ENCODE measurements at places on chromosomes 5 and 9.

- no peak for DNase-seq
Measured at GRCh38 chr5:158840193-158840592, 259.5 kb downstream of the EBF1 start.

- DNase-seq, result no peak
Measured at GRCh38 chr9:96149533-96150280, 152.3 kb downstream of the HSD17B3 start.

- peak; percentile 53 for DNase-seq
Measured at GRCh38 chr9:4315582-4316215, 15.8 kb upstream of the GLIS3 start.

- DNase-seq, result no peak
Measured at GRCh38 chr9:99073985-99074901, 30.7 kb upstream of the TGFBR1 start.

GRCh38 chr5:175444060-175444904 lies at the start of gene DRD1:
DRD1 (minus strand) TSS chr5:175444182; CDS start chr5:175443099, 1,083 bp downstream.
- DNase-seq, result no peak

GRCh38 chr5:6003040-6003825 lies 375.1 kb downstream of the MED10 start:
- DNase-seq, result no peak

GRCh38 chr5:23528677-23529076 lies 21.3 kb downstream of the PRDM9 start:
- no peak for DNase-seq

- DNase-seq, result no peak
Measured at GRCh38 chr5:150372639-150373038, 15.1 kb downstream of the TCOF1 start.

DNA sequence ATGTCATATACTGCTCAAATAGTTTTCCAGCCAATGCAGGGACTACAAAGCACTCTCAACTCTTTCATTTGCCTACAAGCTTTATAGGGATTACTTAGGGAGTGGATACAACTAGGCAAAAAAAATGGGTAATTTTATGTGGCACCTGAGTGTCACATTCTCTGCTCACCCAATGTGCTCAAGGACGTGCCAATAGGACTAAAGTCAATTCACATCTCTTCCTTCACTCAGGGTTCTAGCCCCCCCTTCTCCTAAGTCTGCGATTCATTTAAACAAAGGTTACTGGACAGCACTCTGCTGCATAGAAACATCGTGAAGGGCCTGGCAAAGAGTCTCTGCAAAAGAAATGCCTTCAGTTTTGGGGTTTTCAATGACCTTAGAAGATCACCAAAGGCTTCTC lies 142.3 kb downstream of the TSSK1B start:
- DNase-seq, result no peak

GRCh38 chr5:179765400-179765799 lies 28.4 kb upstream of the LTC4S start:
- DNase-seq, result no peak

DNA sequence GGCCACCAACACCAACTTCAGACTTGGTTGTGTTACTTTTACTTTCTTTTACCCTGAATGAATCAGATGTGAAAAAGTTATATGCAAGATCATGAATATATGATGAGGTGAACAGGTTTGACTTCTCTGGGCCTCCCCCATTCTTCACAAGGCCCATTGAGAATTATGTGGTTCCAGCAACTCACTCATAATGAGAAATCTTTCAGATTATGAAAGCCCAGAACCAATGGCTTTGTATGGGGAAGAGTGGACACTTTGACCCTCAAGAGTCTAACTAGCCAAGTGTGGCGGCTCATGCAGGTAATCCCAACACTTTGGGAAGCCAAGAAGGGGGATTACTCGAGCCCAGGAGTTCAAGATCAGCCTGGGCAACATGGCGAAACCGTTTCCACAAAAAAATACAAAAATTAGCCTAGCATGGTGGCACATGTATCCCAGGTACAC lies 16.1 kb upstream of the LNPEP start:
- DNase-seq, result no peak

GRCh38 chr9:73269430-73270101 lies 117.9 kb downstream of the ANXA1 start:
- no peak for DNase-seq

GRCh38 chr9:70065572-70065971 lies 21.9 kb downstream of the MAMDC2 start:
- no peak for DNase-seq

GRCh38 chr9:26913138-26913668 lies 20.6 kb upstream of the CAAP1 start:
- no peak for DNase-seq

DNA sequence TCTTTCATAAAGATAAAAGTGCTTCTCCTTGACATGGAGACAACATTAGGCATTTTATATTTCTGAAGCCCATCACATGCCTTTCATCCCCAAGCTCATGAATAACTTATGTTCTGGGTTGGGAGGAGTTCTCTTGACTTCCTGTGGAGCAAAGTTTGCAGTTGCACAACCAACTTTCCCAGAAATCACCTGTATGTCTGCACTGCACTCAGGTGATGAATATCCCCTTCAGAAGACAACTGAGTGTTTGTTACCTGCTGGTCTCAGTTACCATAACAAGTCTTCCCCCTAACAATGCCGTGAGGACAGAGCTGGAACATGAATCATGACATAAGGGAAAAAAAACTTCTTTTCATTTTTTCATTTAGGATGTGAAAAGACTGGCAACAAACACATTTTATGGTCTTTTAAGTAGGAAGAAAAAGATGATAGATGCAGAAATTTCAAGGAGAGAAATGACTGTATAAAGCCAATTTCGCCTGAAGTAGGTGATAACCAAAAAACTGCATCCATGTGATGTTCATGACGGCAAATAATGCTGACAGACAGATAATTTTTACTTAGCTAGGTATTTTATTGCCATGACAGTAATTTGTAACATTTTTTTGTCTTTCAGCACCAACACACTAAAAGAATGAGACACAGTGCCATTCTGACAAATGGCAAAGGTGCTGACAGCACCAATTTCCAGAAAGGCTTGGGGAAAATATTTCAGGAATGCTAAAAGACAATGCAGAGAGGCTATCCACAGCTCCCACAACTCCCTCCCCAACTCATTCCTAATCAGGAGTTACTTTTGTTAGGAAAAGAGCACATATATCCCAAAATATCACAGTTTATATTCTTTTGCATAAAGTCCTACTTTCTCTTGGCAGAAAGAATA lies 656.3 kb downstream of the PRELID2 start:
- DNase-seq, result no peak

DNA sequence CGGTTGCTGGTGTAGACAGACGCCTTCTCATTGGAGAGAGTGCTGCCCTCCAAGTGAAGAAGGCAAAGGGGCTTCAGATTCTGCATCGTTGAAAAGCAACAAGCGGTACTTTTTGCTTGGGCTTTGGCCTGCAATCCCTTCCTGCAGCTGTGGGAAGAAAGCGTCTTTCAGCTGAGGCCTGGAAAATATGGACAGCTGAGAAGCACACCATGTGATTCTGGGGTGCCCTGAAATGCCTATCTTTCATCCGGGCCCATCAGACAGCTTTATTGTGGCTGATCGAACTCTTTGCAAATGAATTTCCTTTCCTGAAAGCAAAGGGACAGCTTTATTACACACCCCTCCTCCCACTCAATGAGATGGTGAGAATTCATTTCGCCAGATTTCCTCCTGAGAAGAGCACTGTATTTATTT lies 74.0 kb downstream of the NSG2 start:
- DNase-seq, result no peak

DNA sequence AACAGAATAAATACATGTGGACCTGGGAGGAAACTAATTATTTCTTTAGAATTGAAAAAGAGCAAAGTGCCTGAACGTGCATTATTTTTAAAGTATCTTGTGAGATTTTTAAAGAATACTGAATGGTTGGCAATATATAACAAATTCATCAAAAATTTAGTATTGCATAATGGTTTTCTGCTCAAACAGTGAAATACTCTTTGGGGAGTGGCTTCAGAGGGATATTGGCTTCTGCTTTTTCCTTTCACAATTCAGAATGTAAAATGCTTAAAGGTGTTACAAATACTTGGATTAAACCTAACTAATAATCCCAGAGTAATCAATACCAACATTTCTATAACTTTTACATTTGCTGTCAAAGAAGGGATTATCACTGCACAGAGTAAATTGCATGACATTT lies 379.3 kb upstream of the CHD1 start:
- DNase-seq, result no peak

DNA sequence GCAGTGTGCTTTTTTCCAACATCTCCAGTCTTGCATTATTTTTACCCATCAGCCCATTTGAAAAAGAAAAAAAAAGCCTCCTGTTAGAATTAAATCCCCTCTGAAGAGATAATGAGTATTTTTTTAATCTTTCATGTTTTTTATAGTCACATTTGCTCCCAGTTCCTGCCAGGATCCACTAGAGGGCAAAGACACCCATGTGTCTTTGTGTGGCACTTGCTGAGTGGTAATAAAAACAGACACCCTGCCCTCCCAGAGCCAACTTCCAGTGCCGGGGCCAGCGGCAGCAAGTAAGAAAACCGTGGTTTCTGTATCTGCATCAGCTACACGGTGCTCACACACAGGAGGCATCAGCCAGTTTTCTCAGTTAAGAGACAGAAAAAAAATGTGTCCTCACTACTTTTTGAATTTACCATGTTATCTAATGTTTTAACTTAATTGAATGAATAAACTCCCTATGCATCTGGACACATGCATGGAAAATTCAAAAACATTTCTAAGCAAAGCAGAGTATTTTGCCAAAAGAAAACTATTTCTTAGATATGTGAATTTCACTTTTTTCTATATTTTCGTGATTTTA lies 70.2 kb upstream of the PLEKHG4B start:
- no peak for DNase-seq

DNA sequence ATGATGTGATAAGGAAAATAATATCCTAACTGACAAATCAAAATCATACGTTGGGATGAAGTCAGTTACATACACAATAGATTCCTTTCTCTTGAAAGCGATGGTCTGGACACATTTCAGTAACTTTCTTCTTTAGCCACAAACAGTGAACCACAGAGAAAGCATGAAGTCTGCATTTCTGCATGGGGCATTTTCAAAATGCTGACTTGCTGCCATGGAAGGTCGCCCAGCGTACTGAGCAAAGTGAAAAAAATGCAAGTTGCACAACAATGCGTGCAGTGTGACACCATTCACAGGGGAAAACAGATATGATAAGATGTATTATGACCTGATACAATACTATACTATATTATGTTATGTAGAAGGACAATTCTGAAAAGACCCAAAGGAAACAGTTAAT lies 146.3 kb downstream of the SNX18 start:
- no peak for DNase-seq

- no peak for DNase-seq
Measured at GRCh38 chr5:131610198-131611063, 24.6 kb downstream of the RAPGEF6 start.

- no peak for DNase-seq
Measured at GRCh38 chr9:72674961-72675360, 153.6 kb downstream of the TMC1 start.

DNA sequence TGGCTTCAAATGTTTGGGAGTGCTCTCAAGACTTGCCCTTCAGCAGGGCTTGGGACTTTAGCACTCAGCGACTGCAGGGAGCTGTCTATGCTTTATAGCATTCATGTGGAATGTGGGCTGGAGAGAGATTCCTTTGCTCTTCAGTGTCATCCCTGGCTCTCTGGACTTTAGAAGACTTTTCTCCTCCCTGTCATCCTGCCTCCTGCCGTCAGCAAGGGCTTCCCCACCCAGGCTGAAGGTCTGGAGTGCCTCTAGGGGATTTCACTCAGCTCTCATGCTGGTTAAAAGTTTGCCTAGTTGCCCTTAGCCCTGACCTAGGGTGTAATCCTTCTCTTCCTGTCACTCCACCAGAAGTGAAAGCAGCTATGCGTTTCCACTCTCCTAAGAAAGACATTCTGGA lies 210.9 kb downstream of the FRMD3 start:
- no peak for DNase-seq

- DNase-seq, result no peak
Measured at GRCh38 chr9:88742483-88742882, 207.5 kb downstream of the NXNL2 start.

DNA sequence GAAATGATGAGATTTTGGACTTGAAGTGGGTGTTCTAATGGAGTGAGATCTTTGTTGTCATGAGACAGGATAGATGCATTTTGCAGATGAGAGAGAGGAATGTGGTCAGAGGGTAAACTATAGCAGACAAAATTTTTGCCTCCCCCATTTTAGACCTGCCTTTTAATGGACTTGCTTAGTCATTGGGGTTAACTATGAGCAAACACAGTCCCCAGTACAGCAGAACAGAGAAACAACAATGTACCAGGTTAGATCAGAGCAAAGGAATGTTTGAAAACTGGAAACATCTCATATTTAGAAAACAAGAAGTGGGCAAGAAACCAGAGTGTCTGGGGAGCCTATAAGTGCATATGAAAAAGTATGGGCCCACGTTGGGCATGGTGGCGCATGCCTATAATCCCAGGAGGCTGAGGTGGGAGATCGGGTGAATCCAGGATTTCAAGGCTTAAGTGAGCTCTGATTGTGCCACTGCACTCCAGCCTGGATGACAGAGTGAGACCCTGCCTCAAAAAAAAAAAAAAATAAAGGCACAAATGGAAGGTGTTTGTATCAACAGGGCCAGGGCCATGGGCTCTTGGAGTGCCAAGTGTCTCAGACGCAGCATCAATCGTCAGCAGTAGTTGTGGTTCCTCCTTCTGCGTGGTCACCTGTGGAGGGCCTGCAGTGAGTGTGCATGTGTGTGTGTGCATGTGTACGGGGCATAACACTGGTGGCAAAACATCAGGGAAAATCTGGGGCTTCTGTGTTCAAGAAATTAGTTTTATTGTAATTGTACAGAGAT lies 214.4 kb upstream of the S1PR3 start:
- no peak for DNase-seq

- DNase-seq, result no peak
Measured at GRCh38 chr5:151584057-151584937, 6.8 kb downstream of the FAT2 start.

GRCh38 chr5:56317923-56318561 lies 84.9 kb upstream of the ANKRD55 start:
- no peak for DNase-seq

GRCh38 chr5:115985802-115986757 lies 23.8 kb downstream of the LVRN start:
- no peak for DNase-seq

GRCh38 chr9:113979343-113980127 lies 98.6 kb downstream of the AMBP start:
- no peak for DNase-seq

GRCh38 chr9:126329476-126330275 lies 3.0 kb downstream of the MVB12B start:
- DNase-seq, result no peak

DNA sequence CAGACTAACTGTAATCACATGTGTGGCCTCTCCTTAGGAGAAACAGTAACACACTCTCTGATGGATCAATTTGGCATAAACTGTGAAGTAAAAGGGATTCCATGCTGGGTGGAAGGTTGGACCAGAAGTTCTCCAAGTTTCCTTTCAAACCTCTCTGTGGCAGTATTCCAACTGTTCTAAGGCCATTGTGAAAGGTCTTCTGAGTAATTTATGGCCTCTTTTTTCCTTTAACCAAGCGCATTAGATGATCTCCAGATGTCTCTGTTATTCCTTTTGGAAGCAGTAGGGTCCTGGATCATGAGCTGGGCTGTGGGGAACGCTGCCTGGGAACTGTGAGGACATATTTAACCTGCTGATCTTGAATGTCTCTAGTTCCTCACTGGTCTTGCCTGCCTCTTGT lies 80.6 kb upstream of the IL6ST start:
- no peak for DNase-seq

GRCh38 chr5:138461343-138462125 lies 3.7 kb upstream of the EGR1 start:
- no peak for DNase-seq

GRCh38 chr9:113879318-113879717 lies 3.2 kb downstream of the ZNF618 start:
- DNase-seq, result no peak

All from stimulated activated CD4-positive, alpha-beta T cell treated with anti-CD3 and anti-CD28 coated beads, Interleukin-1b, Interleukin-23, amount 100 ng/mL, for 1 hour (primary cell).